Kidney glomerular epithelial cell (primary cell): ENCODE measurements at places on chromosomes 5 and 9.

GRCh38 chr5:177179431-177179830 lies 45.9 kb downstream of the NSD1 start:
- DNase-seq: no peak

DNA sequence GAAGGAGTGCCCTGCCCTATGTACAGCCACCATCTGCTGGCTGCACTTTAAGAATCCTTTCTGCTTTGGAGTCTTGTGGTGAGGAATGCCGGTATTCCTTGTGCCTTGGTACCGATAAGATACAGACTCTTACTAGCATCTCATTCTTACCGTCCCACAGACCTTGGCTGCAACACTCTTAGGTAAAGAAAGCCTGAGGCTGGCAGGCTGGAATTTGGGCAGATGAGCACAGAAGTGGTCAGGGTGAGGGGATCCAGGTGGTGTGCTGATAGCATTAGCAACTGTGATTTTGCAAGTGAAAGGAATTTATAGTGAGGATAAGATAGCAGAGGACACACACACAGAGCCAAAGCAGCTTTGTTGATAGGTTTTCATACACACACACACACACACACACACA lies 198.1 kb downstream of the ENC1 start:
- no peak for DNase-seq

- DNase-seq: no peak
These were observed 15.3 kb downstream of the TRMO start for GRCh38 chr9:97907046-97907445.

DNA sequence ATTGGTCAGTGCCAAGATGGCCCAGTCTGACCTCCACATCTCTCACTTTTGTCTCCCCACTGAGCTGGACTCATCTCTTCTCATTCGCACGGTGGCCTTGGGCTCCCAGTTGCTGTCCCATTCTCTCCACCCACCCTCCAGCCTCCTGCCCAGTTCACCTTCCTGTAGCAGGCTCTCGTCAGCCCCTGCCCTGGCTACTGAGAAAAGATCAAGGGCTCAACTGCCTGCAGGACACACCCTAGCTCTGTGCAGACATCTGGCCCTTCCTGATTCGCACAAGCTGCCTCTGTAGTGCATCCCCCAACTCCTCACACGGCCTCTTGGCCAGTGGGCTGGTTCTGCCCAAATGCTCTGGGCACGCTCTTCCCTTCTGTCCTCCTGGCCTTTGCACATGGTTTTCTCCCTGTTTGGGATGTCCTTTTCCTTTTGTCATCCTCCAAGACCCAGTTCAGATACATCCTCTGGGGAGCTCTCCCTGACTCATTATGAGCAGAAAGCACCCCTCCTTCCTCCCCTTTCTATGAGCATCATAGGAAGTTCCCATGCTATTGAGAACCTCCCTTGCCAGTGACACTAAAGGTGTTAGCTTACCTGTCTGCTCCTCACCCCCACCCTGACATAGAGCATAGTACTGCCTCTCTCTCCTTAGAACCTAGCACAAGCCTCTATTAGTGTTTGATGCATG lies 78.5 kb upstream of the TGFBR1 start:
- DNase-seq: no peak

DNA sequence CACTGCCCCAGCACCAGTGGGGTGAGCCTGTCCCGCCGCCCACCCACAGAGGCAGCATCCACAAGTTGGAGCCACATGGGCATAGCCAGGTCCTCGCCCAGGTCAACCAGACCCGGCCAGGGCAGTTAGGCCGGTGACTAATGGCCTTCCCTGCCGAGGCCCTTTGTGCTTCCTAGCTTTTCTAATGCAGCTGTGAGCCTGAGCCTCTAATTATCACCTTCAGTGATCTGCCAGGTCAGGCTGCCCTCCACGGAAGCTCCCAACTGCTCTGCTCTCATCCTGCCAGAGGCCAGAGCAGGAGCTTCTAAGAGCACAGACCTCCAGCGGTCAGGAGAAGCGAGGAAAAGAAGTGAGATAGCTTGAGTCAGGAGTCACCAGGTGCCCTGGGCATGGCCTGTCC lies 87.1 kb upstream of the PPP1R26 start:
- no peak for DNase-seq

DNA sequence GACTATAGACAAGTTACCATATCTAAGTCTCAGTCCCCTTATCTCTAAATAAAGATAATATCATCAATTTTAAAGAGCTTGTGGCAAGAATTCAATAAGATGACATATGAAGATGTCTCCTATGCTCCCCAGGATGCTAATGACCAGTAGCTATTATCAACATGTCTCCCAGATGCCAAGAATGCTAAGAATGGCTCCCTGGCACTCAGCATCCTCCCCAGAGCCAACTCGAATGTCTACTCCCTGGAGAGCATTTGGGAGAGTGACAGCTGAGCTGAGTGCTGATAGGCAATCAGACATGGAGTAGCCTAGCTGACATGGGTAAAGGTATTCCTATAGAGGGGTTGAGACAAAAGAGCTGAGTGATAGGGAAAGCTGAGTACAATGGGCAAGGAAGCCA lies 15.9 kb downstream of the P4HA2 start:
- no peak for DNase-seq

GRCh38 chr9:86521977-86522376 lies 167.8 kb upstream of the TUT7 start:
- DNase-seq: no peak

- no peak for DNase-seq
These were observed 69.5 kb downstream of the ACTL7B start for GRCh38 chr9:108786322-108786721.

- no peak for DNase-seq
These were observed 54.0 kb downstream of the AOPEP start for GRCh38 chr9:94780516-94780950.
